ENCODE measurements at places on chromosomes 2 and 18.
A peak's percentile ranks its signal among the peaks of the same experiment; 100 is the strongest.

GRCh38 chr18:79133724-79134123 is 64.5 kb downstream of the ATP9B start:
- DNase-seq, result peak; percentile 4

DNA sequence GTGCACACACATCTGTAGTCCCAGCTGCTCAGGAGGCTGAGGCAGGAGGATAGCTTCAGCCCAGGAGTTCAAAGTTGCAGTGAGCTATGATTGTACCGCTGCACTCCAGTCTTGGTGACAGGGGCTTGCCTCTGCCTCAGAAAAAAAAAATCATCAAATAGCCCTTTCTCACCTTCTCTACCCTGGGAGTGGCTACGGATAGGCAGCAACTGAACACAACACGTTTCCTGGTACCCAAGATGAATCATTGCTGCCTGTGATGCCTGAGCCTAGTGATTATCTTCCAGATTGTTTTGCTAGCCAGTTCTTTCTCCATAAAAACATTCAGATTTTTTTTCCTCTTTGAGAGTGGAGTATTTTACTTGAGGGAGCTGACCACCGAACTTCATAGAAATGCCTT is 13.5 kb downstream of the INPP4A start:
- DNase-seq, result no peak

DNA sequence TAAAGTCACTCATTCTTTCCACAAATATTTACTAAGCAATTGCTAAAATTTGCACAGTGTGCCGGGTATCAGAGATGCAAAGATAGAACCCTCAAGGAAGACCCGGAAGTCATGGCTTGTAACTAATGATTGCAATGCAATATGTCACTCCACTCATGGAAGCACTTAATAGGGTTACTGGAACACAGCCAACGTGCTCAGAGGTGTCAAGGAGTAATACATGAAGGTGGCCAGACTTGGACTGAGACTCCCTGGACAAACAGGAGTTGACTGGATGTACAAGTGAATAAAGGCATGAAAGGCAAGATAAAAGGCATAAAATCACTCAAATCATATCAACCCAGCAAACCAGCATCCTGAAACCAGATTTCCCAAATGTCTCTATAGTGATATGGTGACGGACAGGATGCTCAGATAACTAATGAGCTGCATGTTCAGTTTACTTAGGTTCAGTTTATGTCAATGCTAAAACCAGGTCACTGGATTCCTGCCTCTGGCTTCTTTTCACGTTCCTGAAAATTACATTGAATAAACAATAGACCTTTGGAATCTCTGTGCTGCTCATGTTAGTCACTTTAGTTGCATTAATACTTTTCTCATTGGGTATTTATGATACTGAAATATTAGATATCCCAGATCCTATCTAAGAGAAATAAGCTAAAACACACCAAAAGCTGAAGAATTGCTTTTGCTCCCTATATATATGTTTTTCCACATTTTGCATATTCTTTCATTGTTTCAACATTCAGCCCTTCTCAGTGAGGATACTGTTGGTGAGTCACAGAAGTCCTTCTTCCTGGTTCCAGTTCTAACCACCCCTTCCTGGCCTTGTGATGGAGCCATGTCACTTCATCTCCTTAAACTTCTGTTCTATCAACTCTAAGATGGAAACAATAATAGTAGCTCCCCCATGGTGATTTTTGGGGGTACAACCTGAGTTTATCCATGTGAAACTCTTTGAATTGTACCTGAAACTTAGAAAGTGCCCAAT is 688.9 kb upstream of the ID2 start:
- DNase-seq, result no peak

- no peak for DNase-seq
Observed at GRCh38 chr18:79544386-79544963, 135.1 kb upstream of the CTDP1 start.

DNA sequence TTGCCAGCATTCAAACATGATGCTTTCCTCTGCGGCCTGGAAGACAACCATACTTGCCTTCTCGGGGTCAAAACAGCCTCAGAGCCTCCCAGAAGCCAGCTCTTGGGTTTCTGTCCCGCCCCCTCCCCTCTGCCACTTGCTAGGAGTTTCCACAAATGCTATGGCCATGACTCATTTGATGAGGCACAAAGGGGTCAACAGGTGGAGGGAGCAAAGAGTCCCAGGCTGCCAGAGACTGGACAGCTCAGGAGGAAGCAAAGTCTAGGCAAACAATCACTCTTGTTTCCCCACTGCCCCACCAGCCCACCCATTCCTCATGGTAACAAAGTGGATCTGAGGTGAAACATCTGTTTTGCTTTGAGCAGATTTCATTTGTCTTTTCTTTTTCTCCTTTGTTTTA is 551.1 kb downstream of the TNS1 start:
- DNase-seq, result no peak

GRCh38 chr18:13676471-13676870 is 49.9 kb downstream of the FAM210A start:
- DNase-seq, result no peak
